NCI-H510A treated with DMSO at 0.1 percent for 48 hours (cell line): ENCODE measurements at places on chromosomes 5 and 9.

DNA sequence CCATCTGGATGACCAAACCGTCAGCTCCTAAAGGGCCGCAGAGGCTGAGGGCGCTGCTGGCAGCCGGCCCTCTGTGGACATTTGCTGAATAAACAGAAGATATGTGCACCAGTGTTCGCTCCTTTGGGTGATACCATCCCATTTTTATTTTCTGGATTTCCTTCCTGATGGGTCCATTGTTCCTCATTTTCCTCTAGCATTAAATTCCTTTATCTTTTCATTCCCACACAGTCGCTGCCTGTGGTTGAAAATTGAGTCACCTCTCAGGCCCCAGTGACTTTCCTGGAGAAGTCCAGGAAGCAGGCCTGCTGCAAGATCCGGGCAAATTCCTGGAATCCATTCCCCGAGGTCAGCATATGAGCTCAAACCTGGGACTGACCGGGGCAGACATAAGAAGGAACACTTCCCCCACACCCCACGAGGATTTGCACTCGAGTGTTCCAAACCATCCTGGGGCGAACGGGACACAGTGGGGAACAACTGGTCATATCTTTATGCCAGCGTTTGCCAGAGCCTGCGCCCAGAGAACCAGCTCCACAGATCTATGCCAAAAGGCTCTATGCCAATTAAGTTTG is 86.7 kb upstream of the PCA3 start:
- DNase-seq: peak; percentile 83

DNA sequence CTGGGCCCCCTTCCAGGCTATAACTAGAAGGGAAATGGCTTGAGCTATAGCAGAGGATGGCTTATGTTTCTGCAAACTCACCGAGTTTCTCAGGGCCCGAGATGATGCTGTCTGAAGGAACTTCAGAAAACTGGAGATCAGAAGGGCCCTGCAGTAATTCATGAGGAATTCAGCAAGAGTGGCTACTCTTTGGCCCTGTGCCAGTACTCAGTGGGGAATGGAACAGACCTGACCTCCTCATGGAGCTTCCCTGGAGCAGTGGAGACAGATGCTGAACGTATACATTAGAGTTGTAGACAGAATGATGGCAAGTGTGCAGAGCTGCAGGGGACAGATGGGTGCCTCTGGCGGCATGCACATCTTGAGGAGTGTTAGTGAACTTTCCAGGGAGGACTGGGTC is 17.3 kb upstream of the SMIM32 start:
- no peak for DNase-seq

GRCh38 chr5:81134066-81134465 is 99.1 kb upstream of the CKMT2 start:
- DNase-seq: no peak

DNA sequence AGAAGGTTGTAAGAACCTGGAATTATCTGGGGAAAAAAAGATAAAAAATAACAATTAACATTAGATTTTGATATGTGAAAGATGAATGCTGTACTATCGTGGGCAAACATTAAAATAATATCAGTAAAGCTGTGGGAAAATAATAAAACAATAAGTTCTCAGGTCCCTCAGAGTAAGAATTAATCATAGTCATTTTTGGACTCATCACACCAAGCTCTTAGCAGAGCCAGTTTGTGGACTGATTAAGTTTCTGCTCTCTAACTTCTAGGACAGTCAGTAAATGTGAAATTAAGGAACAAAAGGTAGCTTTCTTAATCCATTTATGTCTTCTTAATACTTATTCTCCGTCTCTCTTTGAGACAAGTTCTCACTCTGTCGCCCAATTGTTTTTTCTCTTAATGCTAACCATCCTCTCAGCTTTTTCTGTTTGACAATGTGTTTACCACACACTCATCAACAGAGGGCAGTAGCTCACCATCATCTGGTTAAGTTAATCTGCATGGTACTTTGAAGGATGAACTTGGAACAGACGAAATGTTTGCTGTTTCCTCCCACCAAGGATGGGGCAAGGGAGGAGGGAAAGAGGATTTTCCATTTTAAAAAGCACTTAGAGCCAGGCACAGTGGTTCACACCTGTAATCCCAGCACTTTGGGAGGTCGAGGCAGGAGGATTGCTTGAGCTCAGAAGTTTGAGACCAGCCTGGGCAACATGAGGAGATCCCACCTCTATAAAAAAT is 5.3 kb upstream of the ACO1 start:
- DNase-seq: peak; percentile 61

DNA sequence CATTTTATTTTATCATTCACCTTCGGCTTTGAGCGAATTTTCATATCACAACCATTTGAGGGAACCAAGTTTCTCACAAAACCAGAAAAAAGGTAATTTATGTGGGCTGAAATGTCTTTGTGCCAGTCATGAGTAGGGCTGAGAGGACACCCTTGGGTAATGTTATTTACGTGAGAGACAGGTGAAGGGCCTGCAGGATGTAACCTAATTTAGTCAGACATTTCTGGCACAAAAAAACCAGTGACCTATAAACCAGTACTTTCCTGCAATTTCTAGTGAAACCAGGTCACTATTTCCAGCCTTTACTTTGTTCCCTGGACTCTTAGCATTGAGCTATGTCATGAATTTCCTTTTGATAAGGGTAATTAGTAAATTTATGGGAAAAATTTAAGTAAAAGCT is 17.2 kb upstream of the CCDC112 start:
- no peak for DNase-seq

DNA sequence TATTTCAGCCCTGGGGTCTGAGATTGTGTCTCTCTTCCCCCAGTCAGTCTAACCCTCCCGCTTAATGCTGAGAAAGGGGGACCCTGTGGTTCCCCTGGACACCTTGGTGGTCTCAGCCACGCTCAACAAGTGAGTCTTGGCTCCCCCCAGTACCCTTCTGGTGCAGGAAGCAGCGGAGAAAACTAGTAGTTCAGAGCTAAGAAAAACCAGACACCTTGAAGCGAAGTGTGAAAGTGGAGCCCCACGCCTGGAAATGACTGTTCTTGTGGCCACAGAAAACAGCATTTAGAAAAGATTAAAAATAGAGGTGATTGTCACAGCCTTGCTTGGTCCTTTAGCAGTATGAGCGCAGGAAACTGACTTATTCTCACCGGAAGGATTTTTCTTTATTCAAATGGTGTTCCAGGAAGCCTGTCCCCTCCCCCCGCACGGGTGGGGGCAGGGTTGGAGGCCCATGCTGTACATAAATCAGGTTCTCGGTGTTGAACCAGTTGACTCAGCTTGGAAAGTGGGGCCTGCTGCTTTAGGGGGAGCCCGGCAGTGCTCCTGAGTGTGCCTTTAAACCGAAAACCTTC is 8.1 kb downstream of the ARPC5L start:
- DNase-seq: peak; percentile 28
